Caco-2 (cell line): ENCODE measurements at places on chromosomes 4 and X. TPM values are rescaled to one million over a fixed set of nuclear protein-coding genes. Genes with fewer than 3 reads are reported as not detected.

DNA sequence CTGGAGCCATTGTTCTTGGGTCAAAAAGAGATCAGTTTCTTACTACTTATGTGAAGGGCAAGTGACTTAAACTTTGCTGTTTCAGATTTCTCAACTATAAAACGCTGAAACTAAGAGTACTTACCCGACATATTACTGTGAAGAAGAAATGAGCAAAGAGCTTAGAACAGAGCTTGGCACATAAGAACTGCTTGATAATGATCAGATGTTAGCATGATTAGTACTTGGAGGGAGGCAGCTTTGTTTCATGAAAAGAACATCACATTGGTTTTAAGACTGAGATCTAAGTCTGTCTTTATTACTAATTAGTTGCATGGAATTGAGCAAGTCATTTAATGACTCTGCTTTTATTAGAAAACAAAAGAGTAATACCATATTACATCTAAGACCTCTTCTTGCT is 169.1 kb downstream of the ARHGAP24 start:
- DNase-seq: no peak
- H3K36me3 ChIP-seq: no peaks in the 10 kb centered on the region
- H3K27me3 ChIP-seq: no peaks in the 10 kb centered on the region
- H3K4me3 ChIP-seq: no peak overlapping the region
- H3K4me1 ChIP-seq: no peaks in the 10 kb centered on the region

DNA sequence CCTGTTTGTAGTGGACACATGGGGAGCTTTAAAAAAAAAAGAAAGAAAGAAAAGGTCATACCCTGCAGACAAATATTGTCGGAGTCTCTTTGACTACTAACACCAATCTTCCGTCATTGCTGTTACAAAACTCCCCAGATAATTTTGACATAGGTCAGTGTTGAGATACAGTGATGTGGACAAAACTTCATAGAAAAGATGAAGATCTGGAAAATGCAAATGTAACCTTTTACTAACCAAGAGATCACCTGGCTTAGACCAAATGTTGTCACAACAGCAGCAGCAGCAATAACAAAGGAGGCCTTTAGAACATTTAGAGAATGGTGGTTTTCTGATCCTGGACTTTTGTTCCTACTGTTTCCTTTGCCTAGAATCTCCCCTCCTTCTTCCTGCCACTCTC is 8.1 kb upstream of the COMMD8 start:
- DNase-seq: peak; percentile 22
- no peaks in the 10 kb centered on the region for H3K36me3 ChIP-seq
- no peaks in the 10 kb centered on the region for H3K27me3 ChIP-seq
- peaks cover 66% of the 10 kb centered on the region for H3K4me1 ChIP-seq

DNA sequence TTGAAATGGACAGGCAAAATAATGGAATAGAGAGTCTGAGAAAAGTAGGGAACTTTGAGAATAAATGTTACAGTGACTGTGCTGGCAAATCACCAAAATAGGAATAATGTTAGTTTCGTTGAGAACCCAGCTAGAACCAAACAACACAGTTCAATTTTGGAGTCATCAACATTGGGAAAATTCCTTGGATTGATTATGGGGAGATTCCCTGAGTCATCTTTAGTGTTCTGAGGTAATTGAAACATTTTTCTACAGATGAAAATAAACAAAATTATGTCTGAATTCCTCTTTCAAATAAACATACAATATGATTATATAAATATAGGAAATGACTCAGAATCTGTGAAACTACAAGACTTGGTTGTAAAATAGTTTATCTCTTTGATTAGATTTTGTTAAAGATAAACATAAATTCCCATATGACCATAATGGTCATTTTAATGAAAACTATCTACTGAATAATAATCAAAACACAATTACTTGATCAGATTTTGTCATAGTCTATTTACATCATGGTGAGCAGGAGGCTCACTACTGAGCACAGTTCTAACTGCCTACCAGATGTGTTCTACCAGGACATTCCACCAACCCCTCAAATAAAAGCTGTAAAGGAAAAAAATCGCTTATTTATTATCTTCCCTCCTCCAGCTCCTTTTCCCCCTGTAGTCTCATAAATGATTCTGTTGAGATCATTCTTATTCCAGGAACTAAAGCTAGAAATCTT is 51.4 kb upstream of the GABRA2 start:
- H3K4me1 ChIP-seq: no peaks in the 10 kb centered on the region; the same call in 1 of the 2 replicates
- H3K27ac ChIP-seq: no peak overlapping the region
- H3K27me3 ChIP-seq: no peaks in the 10 kb centered on the region
- no peak overlapping the region for H3K4me3 ChIP-seq

GRCh38 chrX:3651277-3651676 is 62.2 kb downstream of the PRKX start:
- H3K4me3 ChIP-seq: no peak overlapping the region
- no peaks in the 10 kb centered on the region for H3K27me3 ChIP-seq
- H3K36me3 ChIP-seq: no peaks in the 10 kb centered on the region
- H3K27ac ChIP-seq: no peak overlapping the region
- no peak for DNase-seq

GRCh38 chr4:82421796-82422560 is 8.3 kb downstream of the HNRNPDL start:
- peaks cover 5% of the 10 kb centered on the region for H3K36me3 ChIP-seq
- H3K27ac ChIP-seq: no peak overlapping the region
- H3K4me1 ChIP-seq: peaks cover 2% of the 10 kb centered on the region; the same call in 1 of the 2 replicates
- DNase-seq: no peak

The L1CAM gene
- 12.7 and 12.8 TPM in 2 replicates for total RNA-seq

The PNMA3 gene
- not detected in 2 replicates for total RNA-seq

The GAGE13 gene
- total RNA-seq: not detected in 2 replicates
